ENCODE measurements at places on chromosomes 2 and 18. TPM values are rescaled to one million over a fixed set of nuclear protein-coding genes. Genes with fewer than 3 reads are reported as not detected.

The C2orf72 gene
- total RNA-seq: 0.42 TPM

GRCh38 chr2:238895891-238896600 lies 48.2 kb downstream of the TWIST2 start:
- no peak for DNase-seq

The EMILIN2 gene
- 4.1 TPM for total RNA-seq

The HOXD13 gene
- 0.17 TPM for total RNA-seq

- DNase-seq: no peak
Observed at GRCh38 chr2:234289834-234290590, 206.9 kb downstream of the ARL4C start.

The ZNF397 gene
- total RNA-seq: 35.9 TPM

DNA sequence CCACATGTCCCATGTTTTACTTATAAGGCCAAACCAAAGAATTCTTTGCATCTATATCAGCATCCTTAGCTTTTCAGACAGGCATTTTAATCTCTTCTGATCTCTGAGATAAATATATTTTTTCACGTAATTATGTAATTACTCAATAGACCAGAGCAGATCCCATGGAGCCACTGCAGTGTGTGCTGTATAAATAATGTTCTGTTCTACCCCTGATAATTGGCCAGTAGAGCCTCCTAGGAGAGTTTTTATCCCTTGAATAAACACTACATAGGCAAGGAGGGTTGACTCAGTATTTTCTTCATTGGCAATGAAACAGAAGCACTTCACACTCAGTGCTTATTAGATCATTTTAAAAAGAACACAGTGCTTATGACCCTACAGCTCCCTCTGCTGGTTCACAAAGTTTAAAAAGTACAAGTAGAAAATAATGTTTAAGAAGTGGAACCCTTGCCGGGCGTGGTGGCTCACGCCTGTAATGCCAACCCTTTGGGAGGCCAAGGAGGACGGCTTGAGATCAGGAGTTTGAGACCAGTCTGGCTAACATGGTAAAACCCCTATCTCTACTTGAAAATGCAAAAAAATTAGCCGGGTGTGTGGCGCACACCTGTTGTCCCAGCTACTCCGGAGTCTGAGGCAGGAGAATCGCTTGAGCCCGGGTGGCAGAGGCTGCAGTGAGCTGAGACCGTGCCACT lies 91.9 kb downstream of the PPP1R1C start:
- DNase-seq: no peak

DNA sequence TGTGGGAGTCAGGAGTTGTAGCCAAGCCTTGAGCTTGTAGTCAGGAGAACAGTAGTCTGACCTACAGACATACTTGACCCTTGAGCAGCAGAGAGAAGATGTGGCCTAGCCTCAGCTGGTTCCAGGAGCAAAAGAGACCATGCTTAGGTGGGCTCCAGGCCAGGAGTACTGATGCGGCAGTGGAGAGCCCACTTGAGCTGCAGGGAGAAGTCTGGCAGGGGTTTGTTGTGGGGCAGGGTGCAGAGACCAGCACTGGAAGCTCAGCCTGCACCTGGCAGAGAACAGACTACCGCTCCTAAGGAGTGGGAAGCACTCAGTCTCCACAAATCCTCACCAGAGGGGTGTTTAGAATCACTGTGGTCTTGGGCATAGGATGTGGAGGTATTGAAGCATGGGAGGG lies 197.9 kb downstream of the TPGS2 start:
- no peak for DNase-seq

- DNase-seq: no peak
Observed at GRCh38 chr2:239315308-239315707, 85.5 kb downstream of the HDAC4 start.

The COL5A2 gene
- total RNA-seq: 23.7 TPM

GRCh38 chr2:108919571-108920373 lies 69.2 kb downstream of the EDAR start:
- DNase-seq: no peak

The REG3G gene
- total RNA-seq: not detected

DNA sequence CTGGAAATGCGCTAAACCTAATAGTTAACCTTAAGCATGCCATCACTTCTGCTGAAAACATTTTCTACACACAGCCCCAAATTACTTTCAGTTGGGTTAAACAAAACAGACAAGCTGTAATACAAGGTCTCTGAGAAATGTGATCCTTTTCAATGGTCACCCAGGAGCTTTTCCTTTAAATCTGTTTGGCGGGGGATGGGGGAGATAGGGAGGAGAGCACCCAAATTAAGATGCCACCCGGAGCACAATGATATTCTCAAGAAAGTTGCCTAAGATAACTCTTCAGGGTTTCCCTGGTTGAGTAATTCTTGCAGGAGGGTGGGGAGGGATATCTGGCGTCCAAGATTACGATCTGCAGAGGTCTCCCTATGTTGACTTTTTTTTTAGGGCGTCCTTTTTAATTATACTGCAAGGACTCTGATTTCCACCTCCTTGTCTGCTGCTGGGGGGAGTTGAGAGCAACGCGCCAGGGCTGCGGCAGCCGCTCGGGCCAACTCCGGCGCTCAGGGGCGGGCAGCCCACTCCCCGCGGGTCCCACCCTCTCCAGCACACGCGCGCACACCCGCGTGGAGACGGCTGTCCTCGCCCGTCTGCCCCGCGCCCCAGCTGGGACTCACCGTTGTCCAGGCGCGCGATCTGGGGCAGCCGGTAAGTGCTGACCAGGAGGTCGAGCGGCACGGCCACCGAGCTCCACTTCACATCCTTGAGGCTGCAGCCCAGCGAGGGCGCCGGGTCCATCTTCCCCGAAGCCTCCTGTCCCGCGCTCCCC lies 807 bp downstream of the GAREM1 start:
- peak; percentile 62 for DNase-seq

- no peak for DNase-seq
Observed at GRCh38 chr18:23629444-23629946, 33.2 kb downstream of the ANKRD29 start.

DNA sequence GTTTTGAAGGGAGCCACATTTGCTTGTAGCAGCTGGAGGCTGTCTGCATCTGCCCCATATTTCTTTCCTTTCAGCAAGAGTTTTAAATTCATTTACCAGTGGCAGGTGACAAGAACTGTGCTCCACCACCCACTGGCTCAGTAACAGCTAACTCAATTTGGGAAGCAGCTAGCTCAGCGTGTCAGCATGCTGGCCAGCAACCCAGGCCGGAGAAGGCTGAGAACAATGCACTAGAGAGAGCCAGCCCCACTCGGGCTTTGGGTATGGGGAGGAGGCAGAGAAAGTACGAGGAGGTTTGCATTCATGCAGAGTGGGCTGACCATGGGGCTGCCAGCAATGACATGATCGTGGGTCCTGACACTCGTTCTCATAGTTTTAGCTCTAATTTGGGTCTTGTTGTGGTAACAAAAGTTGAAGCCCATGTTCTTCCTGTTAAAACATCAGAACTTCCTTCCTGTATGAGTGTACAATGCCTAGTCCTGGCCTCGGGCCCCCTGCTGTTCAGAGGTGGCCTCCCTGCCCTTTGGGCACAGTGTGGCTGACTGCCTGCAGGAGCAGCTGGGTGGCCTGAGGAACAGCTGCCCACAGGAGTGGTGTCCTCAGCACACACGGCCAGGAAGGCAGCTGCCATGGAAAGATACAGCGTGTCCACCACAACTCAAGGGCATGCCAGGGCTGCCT lies 23.0 kb downstream of the CDC42EP3 start:
- peak; percentile 23 for DNase-seq

- no peak for DNase-seq
Observed at GRCh38 chr2:108403494-108403893, 25.7 kb downstream of the SULT1C4 start.

DNA sequence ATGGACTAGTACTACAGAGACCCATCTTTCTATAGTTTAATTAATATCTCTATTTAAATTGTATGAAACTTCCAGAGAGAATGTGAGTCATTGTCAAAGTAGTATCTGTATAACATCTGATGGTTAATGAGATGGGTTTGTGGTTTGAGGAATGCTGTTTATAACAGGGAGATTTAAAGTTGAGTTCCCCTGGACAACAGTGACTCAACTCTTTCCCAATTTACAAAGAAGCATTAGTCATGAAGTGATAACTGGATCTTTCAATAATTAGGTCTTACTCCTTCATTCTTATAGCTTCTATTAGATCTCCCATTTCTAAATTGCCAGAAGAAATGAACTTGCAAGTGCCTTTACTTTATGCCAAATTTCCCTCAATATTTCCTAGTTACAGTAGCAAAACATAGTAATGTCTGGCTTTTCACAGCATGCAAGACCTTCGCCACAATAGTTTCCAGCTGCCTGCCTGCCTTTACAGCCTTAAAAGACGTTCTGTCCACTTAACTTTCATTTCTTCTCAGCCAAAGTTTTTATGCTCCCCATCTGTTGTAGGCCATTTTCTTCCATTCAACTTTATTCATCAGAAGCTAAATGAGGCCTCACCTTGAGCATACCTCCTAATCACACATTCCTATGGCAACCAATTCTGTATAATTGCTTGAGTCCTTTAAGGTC lies 47.7 kb upstream of the WDR75 start:
- DNase-seq: no peak

- no peak for DNase-seq
Observed at GRCh38 chr2:96291751-96292150, 13.6 kb downstream of the SNRNP200 start.

- DNase-seq: no peak
Observed at GRCh38 chr2:111030260-111030891, 90.3 kb upstream of the BCL2L11 start.

- DNase-seq: peak; percentile 31
Observed at GRCh38 chr2:240433973-240434727, 1.3 kb upstream of the GPC1 start.

The MOB1A gene
- total RNA-seq: 60.5 TPM

DNA sequence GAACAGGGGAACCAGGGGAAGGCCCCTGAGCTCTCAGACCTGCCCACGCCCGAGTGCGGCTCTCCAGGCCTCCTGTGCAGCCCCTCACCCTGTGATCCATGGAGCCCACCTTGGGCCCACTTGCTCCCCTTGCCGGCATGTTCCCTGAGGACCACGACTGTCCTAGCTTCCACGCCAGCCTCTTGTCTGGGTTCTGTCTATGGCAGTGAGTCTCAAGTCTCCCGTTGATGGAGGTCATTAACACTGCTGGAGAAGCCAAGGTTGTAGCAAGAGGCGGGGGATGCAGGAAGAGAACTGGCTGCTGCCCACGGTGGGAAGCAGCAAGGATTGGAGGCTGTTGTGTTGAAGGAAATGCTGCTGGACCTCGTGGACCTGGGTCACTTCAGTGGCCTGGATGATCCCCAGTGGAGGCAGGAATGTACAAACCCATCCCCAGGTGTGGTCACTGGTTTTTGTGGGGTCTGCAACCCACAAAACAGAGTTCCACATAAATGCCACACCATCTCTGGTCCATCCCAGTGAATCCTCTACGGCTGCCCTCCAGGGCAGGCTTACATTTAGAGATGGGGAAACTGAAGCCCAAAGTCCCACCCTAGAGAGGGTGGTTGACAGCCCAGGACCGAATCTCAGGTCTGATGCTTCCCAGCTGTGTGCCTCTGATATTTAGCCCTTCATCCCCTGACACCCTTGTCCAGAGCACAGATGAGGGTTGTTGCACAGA lies 150.3 kb downstream of the NDUFA10 start:
- DNase-seq: no peak

The RIT2 gene
- not detected for total RNA-seq

GRCh38 chr2:240789051-240789453 lies 31.0 kb downstream of the KIF1A start:
- peak; percentile 7 for DNase-seq

The PLEKHM3 gene
- 19.5 TPM for total RNA-seq

The PAX8 gene
- 1.4 TPM for total RNA-seq

- peak; percentile 79 for DNase-seq
Observed at GRCh38 chr2:5692561-5693286, 540 bp downstream of the SOX11 start.

GRCh38 chr18:2102022-2102421 lies 469.3 kb downstream of the METTL4 start:
- no peak for DNase-seq

- peak; percentile 48 for DNase-seq
Observed at GRCh38 chr2:121018136-121019061, 266.6 kb downstream of the TFCP2L1 start.

DNA sequence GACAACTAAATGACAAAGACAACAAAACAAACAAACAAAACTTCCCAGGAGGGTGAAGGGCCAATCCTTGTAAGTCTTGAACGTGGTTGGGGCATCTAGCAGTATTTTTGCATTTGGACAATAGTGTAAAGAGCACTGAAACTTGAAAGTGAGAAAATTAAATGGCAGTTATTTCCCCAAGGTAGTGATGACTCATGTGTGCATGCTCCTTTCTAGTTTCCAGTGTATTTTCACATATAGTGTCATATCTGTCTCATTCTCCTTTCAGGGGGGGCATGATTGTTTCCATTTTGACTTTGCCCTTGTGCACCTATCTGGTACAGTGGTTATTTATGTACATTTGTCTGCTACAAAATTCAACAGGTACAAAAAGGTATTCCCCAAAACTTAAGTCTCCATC lies 39.5 kb downstream of the CERS6 start:
- DNase-seq: no peak

- DNase-seq: no peak
Observed at GRCh38 chr2:85954590-85955458, 66.0 kb upstream of the ST3GAL5 start.

The IL1R2 gene
- not detected for total RNA-seq

The SCTR gene
- total RNA-seq: not detected

DNA sequence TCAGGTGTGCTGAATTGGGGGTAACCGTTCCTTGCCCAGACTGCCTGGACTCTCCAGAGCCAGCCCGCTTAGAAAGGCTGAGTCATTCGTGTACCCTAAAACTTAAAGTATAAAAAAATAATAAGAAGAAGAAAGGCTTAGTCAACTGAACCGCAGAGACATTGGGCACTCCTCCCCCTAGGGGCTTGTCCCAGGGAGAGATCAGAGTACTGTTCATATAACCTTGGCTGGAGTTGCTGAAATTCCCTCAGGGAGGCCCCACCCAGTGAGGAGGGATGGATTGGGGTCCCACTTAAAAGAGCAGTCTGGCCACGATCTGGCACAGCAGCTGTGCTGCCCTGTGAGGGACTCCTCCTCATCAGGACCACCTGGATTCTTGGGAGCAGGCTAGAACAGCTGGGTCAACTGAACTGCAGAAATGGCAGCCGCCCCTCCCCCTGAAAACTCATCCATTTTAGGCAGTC lies 37.2 kb downstream of the ANKRD12 start:
- no peak for DNase-seq

DNA sequence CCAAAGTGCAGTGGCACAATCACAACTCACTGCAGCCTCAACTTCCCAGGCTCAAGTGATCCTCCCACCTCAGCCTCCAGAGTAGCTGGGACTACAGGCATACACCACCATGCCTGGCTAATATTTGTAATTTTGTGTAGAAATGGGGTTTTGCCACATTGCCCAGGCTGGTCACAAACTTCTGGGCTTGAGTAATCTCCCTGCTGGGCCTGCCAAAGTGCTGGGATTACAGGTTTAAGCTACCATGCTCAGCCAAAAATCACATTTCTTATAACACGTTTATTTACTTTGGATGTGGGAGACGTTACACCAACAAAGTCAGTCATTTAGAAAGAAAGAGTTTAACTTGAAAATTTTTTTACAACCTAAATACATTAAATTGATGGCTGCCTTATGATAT lies 209.0 kb upstream of the VWC2L start:
- DNase-seq: no peak

The ASAP2 gene
- 49.6 TPM for total RNA-seq
